Fibroblast of skin of scalp (primary cell): ENCODE measurements at places on chromosomes 7 and 10.

DNA sequence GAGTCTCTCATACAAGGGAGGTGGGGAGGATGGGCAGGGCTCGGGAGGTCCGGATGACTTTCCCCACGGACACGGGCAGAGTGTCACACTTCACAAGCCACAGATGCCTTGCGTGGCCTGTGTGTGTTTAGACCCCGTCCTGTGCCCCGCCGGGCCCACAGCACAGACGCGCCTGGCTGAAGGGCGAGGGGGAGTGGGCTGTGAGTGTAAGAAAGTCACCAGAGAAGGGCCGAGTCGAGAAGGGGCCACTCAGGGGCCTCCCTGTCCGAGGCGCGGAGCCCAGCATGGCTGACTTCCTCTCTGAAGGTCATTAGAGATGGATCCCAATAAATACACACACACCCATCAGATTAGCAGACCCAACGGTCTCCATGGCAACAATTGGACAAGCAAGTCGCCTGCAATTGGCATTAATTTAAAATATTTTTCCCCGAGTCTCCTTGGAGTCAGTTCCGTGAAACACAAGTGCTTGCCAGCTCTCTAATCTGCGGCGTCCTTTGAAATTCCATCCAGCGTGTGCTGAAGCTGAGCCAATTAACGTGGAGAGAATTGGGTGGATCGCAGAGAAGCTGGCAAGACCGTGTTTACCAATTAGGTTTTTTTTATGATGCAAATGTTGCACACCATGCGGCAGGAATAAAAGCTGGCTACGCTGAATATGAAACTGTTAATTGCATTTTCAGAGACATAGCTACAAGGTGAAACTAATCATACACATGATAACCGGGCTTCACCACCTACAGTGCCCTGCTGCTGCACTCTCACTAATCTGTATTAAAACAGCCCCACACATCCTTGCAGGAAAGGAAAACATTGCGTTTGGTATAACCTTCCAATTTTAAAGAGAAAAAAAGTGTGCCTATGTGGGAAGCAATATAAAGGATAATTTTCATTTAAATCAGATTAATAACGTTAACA is 571.2 kb downstream of the PTPRN2 start:
- DNase-seq, result no peak

GRCh38 chr7:32360127-32360526 is 130.1 kb downstream of the LSM5 start:
- no peak for DNase-seq

DNA sequence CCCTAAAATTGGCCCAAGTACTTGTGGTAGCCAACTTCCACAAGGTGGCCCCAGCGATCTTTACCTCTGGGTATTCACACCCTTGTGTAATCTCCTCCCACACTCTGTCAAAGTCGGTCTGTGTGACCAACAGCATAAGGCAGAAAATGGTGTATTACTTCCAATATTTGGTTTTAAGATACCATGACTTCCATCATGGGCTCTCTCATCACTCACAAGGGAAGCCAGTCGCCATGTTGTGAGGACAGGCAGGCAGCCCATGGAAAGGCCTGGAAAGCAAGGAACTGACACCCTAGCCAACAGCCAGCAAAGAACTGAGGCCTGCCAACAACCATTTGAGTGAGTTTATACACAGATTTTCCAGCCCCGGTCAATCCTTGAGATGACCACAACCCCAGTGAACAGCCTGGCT is 91.0 kb upstream of the KMT2E start:
- peak; percentile 87 for DNase-seq

- DNase-seq, result peak; percentile 89
Measured at GRCh38 chr7:119720541-119720940, 552.4 kb upstream of the KCND2 start.

GRCh38 chr10:110762109-110762848 is 109.4 kb upstream of the PDCD4 start:
- DNase-seq, result no peak

- no peak for DNase-seq
Measured at GRCh38 chr10:34906067-34906965, 91.2 kb upstream of the PARD3 start.

DNA sequence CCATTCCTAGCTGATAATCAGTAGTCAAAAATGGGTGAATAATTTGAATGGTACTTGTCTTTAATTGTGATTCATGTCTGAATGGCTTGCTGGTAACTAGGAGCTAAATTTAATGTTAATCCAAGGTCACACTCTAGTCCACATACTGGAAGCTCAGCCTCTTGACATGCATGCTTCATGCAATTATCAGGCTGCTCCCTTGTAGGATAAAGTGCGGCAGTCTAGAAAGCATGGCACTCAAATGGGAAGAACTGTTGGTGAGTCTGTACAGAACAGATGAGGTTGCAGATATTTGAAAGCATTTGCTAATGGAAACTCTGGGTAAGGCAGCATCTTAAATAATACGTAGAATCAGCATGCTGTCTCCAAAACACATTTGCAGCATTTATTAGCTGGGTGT is 499.4 kb downstream of the AUTS2 start:
- no peak for DNase-seq

DNA sequence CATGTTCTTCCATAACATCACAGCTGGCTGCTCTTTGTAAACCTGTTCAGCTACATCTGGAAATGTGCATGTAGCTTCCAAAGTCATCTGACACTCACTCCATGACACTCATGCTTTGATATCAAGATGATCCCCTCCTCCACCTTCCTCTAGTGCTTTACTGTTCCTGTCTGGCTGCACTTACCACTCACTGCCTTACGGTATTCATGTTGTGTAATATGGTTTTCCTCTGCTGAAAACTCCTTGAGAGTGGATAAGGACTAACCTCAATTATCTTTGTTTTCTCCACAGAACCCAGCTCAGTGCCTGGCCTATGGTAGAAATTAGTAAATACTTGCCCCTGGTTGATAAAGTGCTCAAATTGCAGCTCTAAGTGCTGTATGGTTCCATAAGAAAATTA is 483.9 kb downstream of the HTR7 start:
- no peak for DNase-seq

DNA sequence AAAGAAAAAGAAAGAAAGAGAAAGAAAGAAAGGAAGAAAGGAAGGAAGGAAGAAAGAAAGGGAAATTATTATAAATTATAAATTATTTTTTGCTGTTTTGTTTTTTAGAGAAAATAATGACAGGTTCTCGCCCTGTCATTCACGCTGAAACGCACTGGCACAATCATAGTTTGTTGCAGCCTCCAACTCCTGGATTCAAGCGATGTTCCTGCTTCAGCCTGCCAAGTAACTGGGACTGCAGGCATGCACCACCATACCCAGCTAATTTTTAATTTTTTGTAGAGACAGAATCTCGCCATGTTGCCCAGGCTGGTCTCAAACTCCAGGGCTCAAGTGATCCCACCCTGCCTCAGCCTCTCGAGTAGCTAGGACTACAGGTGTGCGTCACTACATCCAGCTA is 21.6 kb downstream of the MMD2 start:
- no peak for DNase-seq

DNA sequence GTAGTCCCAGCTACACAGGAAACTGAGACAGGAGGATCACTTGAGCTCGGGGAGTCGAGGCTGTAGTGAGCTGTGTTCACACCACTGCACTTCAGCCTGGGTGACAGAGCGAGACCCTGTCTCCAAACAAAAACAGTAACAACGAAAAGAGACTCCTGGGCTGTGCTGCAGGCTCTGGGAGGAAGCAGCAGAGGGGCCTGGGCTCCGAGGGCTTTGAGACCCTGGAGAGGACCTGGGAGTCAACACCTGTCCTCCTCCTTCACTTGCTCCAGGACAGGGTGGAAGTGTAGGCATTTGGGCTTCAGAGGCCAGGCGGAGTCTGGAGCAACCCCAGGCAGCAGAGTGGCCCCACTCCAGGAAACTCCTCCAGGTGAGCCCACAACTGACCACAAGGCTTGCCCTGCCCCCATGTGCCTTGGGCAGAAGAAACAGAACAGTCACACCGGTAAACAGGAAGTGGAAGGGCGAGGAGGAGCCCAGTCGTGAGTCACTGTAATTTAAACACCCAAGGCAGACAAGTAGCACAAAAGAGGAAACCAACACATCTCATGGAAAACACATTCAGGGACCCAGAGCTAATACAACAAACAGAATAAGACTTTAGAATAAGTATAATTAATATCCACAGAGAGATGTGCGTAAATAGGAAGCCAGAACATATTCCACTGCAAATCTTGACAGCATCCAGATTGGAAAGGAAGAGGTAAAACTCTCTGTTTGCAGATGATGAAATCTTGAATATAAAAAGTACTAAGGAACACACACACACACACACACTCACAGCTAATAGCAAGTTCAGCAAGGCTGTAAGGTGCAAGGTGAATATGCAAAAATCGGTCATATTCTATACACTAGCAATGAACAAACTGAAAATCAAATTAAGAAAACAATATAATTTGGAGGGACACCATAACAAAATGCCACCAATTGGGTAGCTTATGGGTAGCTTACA is 20.5 kb upstream of the RASGEF1A start:
- DNase-seq, result no peak

- DNase-seq, result peak; percentile 54
Measured at GRCh38 chr10:5534880-5535856, 10.4 kb downstream of the CALML3 start.

DNA sequence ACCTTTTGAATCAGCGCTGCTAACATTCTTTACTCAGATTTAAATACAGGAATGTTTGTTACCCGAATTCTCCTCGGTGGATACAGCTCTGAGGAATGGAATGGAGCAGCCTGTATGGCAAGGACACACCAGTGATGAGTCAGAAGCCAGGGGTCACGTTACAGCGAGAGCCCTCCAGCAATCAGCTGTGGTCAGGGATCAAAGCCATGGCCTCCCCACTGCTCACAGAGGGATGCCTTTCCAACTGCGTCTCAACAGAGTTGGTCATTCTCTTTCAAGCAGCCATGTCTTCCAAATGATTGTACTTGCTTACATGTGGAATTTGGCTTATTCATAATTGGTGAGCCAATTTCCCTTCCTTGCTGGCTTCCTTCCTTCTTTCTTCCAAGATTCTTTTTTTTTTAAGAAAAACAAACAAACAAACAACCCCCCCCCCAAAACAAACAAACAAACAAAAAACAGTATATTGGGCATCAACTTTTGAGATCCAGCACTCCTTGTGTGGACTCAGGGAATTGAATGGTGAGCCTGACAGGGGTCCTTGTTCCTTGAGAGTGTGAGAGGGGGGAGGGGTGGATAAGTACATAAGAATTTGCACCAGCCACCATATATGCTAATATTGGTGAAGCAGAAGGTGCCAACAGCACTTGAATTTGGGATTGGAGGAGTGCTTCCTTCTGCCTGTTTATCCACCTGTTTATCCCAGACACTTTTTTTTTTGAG is 100.2 kb downstream of the ATXN7L1 start:
- peak; percentile 99 for DNase-seq

DNA sequence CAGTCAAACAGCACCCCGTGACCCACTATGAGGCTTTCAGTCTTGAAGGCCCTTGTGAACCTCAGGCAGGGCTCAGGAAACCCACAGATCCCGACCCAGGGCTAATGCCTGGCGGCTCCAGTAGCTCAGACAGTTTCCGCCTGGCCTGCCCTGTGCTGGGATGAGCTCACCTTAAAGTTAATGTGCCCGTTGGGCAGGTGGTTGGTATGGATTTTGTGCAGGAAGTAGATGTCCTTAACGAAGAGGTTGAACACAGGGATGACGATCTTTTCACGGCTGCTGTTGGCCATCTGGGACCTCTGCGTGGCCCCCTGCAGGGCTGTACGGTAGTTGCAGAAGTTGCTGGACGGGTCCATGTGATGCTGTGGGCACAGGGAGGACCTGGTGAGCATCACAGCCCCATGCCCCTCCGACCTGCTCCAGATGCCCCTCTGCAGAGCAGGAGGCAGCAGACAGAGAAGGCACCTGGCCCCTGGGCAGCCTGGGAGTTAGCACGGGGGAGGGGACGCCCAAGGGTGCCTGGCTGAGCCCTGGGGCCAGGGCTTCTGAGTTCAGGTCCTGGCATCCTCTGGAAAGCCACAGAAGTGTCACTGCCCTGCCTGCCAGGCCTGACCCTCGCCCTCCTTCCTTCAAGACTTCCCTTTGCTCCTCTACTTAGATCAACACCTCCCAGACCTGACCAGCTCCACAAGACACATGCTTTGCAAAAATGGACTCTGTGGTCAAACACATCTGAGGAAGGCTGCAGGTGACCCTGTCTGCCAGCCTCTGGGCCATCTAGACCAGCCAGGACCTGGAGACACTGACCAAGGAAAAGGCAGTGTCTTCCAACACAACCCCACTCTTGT is 59.8 kb downstream of the CSGALNACT2 start:
- no peak for DNase-seq

DNA sequence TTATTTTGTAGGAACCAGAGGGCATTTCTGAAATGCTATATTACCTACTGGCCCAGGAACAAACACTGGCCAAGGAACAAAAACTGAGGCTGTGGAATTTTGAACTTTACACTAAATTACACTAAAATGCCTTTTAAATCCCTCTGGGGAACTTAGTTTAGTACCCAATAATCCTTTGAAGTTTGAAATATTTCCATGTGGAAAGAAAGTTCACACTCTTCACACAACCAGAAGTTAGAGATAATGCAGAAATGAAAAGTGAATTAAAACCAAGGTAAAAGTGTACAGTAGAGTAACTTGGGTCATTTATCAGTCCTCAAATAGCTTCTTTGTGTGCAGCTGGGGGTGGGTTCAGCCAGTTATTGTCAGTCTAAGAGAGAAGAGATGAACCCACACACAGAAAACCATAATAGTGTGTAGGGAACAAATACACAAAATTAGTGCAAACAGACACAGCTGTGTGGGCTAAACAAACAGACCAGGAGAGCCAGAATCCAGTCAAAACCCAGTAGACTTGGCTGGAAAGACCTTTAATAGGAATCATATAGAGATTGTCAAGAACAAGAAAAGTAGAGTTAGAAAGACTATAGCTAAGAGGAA is 46.5 kb upstream of the DGKI start:
- no peak for DNase-seq

DNA sequence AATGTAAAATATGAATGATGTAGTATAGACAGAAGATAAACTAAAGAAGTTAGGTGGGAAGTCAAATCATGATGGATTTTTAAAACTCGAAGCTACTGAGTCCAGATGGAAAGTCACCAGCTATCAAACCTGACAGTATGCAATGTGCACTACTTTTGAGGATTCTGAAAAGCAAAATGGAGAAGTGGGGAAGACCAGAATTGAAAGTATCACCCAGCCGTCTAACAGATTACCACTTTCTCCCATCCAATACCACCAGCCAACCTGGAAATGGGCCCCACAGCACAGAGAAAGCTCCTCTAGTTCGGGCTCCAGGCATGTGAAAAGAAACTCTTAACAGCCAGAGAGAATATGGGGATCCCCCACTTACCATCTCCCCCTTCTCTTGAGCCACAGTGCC is 67.9 kb upstream of the SRRM3 start:
- DNase-seq, result no peak

DNA sequence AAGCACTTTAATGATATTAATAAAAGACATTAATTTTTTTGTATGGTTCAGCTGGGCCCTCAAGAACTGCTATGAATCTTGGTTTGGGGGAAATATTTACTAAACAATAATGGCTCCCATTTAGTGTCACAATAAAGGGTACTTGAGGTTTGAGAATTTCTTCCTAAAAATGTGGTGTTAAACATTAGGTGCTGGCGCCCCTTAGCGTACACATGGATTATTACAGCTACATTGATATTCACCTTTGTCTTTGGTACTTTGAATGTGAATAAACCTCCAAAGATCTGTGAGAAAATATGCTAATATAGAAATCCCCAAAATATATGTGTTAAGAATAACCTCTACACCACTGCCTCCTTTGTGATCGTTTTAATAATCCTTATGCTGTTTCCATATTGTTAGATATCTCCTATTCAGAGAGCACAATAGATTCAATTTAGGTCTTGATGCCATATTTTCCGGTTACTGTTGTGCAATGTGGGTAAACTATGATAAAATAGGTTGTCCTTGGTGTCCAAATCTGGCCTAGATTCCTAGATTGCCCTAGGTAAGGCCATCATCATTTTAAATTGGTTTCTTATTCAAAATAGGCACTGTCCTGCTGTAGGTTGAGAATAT is 161.8 kb upstream of the CACNA2D1 start:
- peak; percentile 42 for DNase-seq
